ENCODE measurements at places on chromosomes 12 and 14.

DNA sequence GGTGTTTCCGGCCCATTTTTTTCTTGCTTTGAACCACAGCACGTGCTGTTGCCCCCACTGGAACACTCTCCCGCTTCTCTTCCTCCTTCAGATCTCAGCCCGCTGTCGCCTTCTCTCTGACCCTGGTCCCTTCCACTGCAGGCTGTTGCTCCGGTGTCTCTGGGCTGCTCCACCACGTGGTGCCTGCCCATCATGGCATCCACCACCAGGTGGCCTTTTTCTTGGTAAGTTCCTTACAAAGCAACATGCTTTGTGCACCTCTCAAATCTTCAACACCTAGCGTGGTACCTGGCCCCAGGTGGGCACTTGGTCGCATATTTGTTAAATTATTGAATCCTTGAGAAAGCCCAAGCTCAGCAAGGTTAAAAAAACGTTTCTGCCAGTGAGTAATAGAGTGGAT is 19.1 kb downstream of the TUNAR start:
- DNase-seq: no peak

GRCh38 chr14:23727566-23728335 is 91.6 kb downstream of the DHRS2 start:
- peak; percentile 3 for DNase-seq

DNA sequence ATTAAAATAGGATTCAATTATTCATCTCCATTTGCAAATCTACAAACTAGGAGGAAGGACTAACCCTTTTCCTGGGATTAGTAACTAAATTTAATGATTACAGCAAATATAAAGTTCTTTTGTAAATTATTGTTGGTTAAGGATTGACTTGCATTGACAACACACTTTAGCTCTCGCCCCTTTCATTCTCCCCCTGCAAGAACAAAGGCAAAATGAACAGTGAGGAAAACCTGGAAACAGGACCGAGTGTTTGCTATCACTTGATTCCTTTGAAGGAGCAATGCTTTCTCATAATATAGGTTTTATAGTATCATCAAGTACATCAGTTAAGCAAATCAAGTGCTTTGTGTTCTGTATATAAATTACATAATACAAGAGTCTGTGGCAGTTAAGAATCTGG is 7.4 kb upstream of the COX16 start:
- no peak for DNase-seq

- no peak for DNase-seq
Observed at GRCh38 chr12:21615431-21615830, 10.8 kb upstream of the GYS2 start.

- no peak for DNase-seq
Observed at GRCh38 chr14:68018598-68018997, 199.0 kb downstream of the RAD51B start.

GRCh38 chr12:83198291-83199015 is 511.7 kb downstream of the TMTC2 start:
- no peak for DNase-seq

DNA sequence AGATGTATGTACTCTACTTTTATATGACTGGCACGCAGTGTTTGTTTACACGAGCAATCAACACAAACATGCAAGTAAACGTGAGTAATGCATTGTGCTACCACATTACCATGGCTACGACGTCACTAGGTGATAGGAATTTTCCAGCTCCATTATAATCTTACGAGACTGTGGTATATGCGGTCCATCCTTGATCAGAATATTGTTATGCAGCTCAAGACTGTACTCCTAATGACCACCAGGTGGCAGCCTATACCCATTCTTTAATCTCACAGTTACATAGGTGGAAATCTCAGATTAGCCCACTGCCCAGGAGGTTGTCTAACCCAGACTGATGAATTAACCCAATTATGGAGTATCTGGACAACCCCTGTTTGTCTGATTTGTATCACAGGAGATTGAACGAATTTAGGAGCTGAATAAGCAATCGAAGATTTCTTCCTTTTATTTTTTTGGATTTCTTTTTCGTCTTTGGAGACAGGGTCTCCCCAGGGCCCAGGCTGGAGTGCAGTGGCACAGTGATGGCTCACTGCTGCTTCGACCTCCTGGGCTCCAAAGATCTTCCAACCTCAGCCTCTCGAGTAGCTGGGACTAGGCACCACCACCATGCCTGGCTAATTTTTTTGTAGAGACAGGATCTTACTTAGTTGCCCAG is 8.7 kb upstream of the TESPA1 start:
- DNase-seq: peak; percentile 65

GRCh38 chr12:106885026-106885425 is 70.7 kb upstream of the TMEM263 start:
- no peak for DNase-seq

DNA sequence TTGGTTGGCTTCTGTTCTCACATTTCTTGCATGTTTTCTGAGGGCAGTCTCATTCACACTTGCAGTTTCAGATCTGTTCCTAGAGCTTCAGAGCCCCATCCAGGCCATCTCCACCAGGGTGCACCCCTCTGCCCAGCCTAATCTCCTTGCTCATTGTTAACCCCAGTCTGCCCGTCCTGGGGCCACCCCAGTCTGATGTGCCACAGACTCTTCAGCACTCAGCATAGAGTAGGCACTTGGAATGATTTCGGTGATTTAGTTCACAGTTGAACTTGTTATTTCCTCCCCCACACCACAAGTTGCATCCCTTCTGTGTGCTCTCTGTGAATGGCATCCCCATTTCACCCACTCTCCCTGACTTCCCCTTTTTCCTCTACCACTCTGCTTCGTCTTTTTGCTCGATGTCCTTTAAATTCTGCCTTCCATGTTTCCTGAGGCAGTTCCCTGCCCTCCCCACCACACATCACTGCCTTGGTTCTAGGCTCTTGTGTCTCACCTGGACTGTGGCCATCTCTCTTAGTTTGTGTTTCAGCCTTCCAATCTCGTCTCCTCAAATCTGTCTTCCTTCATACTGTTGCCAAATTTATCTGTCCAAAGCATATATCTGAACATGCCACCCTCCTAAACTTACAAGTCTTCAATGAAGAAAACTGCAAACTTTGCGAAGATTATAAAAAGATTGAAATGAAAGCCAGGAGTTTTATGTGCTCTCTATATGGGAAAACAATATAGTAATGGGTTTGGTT is 41.5 kb downstream of the ANO6 start:
- no peak for DNase-seq

DNA sequence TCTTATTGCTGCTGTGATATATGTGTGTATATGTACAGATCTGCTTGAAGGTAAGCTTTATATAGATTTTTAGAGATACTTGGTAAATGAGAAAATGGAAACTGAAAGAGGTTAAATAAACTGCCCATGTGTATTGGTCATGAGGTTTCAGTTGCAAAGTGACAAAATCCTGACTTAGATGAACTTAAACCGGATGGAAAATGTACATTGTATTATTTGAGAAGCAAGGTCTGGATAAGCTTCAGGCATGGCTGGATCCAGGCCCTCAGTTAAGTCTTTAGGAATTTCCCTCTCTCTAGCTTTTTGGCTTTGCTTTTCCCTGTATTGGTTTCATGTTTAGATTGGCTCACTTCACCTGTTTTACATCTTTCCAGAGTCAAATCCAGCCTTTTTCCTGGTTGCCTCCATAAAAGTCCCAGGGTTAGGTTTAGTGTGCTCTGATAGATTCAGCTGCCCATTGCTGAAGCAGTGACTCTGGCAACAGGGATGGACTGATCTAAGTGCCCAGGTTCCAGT is 21.0 kb upstream of the MAP1LC3B2 start:
- DNase-seq: no peak

DNA sequence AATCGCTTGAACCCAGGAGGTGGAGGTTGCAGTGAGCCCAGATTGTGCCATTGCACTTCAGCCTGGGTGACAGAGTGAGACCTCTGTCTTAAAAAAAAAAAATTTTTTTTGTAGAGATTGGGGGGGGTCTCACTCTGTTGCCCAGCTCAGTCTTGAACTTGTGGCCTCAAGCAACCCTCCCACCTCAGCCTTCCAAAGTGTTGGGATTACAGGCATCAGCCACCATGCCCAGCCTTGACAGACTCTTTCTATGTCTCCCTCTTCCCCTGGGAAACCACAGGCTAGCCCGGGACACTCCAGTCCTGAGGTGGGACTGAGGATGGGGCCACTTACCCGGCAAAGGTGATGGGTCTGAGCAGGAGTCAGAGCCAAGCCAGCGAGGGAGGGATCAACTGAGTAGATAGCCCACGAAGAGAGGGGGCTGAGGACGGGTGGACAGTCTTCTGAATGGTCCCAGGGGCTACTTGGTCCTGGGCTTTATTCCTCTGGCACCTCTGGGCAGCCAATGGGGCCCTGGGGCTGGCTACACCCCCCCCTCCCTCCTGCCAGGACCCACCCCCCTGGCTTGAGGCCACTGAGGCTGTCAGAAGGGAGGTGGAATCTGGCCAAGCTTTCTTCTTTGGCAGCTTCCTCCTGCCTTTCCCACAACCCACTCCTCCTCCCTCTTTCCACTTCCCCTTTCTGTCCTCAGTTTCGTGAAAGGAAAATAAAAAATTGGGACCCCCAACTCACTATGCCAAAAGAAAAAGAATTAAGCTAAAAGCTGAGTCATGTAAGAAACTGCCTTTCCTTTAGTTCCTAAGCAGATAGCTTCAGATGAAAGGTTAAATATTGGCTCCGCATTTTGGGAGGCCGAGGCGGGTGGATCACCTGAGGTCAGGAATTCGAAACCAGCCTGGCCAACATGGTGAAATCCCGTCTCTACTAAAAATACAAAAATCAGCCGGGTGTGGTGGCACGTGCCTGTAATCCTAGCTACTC is at the start of gene SDS:
TSS of gene SDS (minus strand) at position 453 of the 981 bp plus-strand sequence. CDS start 4,179 bp downstream, outside the sequence.
- peak; percentile 10 for DNase-seq

GRCh38 chr12:69097619-69098368 is 141.6 kb upstream of the CPSF6 start:
- DNase-seq: no peak

- no peak for DNase-seq
Observed at GRCh38 chr14:74649673-74650072, 37.6 kb upstream of the LTBP2 start.

- DNase-seq: no peak
Observed at GRCh38 chr14:67926821-67927220, 107.2 kb downstream of the RAD51B start.

- DNase-seq: no peak
Observed at GRCh38 chr12:12441843-12442461, 85.1 kb downstream of the BORCS5 start.

DNA sequence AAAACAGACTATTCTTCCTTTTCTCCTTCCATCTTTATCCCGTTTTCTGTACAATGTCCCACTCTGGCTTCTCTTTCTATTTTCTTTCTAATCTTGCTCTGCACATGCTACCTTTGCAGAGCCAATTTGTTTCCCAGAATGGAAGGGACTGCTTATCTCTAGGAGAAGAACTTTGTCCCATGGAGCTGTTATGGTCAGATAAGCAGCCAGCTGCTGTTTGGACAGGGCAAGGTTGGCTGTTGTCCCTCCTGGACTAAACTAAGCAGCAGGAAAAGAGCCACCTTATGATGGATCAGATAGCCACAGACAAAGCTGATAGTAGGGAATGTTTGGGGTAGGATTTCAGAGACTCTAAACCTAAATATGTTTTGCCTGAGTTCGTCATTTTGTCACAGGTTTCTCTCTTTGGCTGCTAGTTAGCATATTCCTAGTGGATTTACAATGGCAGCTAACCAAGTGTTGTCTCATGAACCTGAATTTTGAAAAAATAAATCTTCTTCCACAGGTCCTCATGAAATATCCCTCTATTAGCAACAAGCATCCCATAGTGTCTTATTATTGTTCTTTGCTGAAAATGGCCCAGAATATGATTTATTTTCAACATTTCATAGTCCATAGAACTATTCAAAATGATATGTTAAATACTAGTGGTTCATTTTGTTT is 262.8 kb downstream of the SLC16A7 start:
- no peak for DNase-seq

DNA sequence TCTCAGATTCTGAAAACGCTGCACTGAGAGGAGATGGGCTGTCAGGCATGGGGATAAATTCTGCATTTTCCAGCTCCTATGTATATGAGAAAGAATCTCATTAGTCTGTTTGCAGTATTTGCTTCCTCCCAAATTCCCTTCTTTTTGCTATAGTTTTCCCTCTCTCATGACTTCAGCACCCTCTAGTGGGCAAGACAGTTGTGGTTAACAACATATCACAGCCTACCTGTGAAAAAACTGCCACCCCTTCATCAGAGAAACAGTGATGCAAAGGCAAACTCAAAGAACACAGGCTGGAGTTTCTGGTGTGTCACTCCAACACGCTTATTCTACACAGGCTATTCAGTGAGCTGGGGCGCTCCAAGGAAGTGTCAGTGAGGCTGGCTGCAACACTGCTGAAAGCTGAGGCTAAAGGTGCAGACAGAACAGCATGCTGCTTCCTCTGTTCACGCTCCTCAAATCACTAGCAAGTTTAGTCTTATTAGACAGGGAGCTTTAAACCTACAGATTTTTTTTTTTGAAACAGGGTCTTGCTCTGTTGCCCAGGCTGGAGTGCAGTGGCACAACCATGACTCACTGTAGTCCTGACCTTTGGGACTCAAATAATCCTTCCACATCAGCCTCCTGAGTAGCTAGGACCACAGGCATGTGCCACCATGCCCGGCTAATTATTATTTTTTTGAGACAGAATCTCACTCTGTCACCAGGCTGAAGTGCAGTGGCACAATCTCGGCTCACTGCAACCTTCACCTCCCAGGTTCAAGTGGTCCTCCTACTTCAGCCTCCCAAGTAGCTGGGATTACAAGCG is 19.3 kb downstream of the ZC2HC1C start:
- peak; percentile 55 for DNase-seq

DNA sequence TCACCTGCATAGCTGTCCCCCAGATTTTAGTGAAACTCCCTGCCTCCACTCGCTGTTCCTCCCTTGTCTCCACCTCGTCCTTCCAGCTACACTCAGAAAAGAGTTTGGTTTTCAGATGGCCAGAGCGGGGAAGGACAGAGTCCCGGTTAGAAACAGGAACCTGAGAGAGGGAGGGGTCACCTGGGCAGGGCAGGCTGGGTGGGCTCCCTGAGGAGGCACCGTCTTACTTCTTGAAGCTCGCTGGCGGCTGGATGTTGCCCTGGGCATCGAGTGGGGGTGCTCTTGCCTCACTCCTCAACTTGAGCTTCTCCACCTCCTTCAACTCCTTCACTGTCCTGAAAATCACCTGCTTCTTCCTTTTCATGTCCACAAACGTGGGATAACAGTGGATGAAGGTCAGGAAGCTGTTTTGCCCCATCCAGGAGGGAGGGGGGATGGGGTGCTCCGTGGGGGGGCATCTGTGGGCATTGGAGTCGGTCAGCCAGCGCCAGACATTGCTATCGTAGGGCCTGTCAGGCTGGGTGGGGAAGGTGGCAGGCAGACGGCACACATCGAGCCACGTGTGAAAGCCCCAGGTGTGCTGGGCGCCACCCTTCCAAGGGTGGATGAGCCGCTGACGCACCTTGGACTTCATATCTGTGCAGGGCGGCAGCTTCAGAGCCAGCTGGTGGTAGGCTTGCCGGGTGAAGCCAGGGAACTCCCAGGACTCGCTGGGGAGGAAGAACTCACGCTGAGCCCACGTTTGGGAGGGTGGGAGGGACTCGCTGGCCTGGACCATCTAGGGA is 2.0 kb downstream of the TEX52 start:
- no peak for DNase-seq

DNA sequence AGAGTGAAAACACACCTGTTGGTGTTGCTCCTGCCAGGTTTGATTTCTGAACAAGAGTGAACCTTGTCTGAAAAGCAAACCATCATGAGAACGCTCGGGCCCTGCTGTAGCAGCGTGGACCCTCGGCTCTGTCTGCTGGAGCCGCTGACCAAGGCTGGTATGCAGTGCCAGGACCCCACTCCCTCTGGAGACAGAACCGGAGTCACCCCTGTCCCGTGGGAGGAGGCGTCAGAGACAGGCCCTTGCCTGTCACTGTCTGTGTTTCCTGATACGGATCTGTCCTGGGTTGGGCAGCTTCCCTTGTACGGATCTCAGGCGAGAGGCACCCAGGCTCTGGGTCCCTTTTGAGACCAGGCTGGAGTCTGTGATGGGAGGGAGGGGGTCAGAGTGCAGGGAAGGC is 111.6 kb downstream of the ADGRD1 start:
- no peak for DNase-seq

Data from NCI-H1105 treated with DMSO at 0.1 percent for 48 hours (cell line).